Keratinocyte (primary cell): ENCODE measurements at places on chromosomes 11 and 22.

- DNase-seq = no peak
Measured at GRCh38 chr11:43358279-43358800, 380 bp upstream of the TTC17 start.

GRCh38 chr11:109306322-109306721 is 115.7 kb upstream of the C11orf87 start:
- no peak for DNase-seq

DNA sequence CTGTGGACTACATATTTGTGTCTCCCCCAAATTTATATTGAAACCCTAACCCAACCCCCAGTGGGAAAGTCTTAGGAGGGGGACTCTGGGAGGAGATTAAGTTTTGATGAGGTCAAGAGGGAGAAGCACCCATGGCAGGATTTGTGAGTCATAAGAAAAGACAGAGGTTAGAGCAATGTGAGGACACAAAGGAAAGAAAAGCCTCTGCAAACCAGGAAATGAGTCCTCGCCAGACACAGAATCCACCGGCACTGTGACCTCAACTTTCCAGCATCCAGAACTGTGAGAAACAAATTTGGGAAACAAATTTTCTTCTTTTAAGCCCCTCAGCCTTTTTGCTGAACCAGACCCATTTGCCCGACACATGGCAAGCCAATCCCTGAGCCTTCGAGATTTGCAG is 397.0 kb downstream of the NTM start:
- DNase-seq = no peak

GRCh38 chr11:116871248-116871647 is 33.8 kb upstream of the APOA1 start:
- peak; percentile 53 for DNase-seq

DNA sequence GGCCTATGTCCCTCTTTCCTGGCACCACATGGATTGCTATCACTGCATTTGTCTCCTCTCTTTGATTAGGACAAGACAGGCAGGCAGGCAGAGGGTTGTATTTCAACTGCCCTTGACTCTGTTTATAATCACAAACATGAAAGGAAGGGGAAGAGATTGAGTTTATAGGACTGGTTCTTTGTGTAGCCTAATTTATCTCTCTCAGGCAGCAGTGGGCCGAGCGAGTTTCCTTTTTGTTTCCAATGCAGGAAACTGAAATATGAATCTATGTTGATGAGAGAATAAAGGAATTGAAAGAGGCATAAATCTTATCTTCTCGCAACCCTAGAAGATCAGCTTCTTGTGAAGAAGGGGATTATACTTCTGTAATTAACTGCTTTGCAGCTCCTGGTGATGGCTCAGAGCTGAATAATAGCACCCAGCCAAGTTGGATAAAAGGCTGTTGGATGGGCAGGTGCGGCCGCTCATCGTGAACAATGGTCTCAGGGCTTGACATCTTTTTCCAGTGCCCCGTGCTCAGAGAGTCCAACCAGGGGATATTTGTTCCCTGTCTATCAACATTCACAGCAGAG is 80.6 kb upstream of the SYT13 start:
- no peak for DNase-seq

GRCh38 chr11:132123854-132124835 is 753.7 kb downstream of the NTM start:
- DNase-seq = no peak

GRCh38 chr11:125289419-125290098 is 125.0 kb downstream of the PKNOX2 start:
- no peak for DNase-seq

DNA sequence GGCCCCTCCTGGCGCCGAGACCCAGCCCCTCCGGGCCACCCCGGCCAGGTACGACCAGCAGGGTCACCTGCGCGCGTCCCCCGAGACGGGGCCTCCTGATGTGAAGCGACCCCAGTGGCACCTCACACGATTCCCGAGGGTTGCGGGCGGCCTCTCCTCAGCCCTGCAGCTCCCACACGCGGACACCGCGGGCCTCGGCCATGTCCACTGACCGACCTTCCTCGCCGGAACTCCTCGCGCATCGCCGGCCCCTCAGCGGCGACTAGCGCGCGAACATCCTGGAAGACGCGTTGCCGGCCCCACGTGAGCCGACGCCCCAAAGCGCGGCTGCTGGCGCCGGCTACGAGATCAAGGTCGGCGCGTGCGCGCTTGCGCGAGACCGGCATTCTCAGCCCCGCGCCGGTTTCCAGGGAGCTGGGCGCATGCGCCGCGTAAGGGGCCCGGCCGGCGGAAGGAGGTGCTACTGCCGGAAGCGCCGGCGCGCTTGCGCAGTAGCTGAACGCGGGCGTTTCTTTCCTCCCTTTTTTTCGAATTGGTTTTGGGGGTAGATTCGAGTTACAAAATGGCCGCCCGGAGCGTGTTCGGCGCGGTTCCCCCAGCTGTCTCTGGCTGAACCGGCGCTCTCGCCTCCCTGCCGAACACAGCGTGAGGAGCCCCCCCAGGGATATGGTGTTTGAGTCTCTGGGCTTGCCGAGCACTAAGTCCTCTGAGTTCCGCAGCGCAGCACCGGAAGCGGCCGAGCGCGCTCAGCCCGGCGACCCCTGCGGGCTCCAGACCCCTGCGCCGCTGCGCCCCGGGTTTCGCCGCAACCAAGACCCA is at the start of gene NUP50:
Gene NUP50, plus strand, starts transcription at position 475 of the 819 bp plus-strand sequence. CDS start 4,253 bp downstream, outside the sequence.
- DNase-seq = peak; percentile 79

GRCh38 chr22:38744981-38745380 is 10.8 kb downstream of the SUN2 start:
- no peak for DNase-seq

GRCh38 chr22:25970374-25970911 is 198.8 kb upstream of the SEZ6L start:
- no peak for DNase-seq

GRCh38 chr22:41001722-41002122 is 50.5 kb downstream of the RBX1 start:
- no peak for DNase-seq

- DNase-seq = no peak
Measured at GRCh38 chr11:36162883-36163434, 126.3 kb downstream of the COMMD9 start.

GRCh38 chr11:104343578-104343977 is 179.6 kb upstream of the PDGFD start:
- no peak for DNase-seq

DNA sequence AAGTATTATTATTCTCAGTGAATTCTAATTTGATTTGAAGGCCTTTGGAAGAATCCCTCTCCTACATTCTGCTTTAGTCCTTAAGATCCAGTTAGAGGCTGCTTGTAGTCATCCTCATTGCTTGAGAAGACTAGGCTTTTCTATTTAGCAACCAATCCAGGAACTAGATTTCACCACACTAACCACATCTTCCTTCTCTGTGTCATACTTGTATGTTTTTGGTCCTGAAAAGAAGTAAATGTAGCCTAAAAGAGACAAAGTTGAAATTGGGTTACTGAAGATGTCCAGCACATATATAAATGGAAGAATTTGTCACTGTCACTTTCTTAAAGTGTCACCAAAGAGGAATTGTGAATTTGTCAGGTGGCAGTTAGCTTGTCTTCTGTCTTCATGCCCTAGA is 46.6 kb upstream of the MMP7 start:
- DNase-seq = no peak

- no peak for DNase-seq
Measured at GRCh38 chr22:19679522-19680101, 34.7 kb upstream of the SEPTIN5 start.

DNA sequence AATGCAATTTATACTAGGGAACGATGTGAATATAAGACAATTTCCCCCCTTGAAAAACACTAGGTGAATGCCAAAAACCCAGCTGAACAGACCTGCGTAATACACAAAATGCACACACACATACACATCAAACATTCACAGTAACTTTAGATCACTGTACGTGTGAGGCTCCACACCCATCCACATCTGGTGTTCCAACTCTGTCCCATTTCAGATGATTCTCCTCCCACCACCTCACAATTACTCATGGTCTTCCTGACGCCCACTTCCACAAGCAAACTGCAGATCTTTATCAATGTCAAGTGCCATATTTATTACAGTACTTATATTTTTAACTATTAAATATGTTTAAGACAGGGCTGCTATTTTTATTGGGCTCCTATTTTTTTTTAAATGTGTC is 57.8 kb upstream of the TENM4 start:
- DNase-seq = no peak

DNA sequence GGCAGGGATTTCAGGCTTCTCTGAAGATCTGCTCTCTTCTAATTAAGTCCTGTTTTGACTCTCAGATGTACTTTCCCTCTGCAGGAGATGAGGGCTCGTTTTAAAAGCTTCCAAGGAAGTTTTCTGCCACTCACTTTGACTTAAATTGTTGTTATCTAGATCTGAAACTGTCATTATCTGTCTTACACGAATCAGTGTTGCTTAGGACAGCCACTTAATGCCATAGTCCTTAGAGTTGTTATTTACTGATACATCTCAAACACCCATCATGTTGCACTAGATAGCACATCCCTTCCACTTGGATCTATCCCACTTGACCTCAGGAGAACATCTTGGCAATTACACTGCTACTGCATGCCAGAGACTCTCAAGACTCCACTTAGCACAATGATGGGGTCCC is 86.9 kb upstream of the FAT3 start:
- DNase-seq = no peak
